ENCODE measurements at places on chromosomes 7 and 10.

DNA sequence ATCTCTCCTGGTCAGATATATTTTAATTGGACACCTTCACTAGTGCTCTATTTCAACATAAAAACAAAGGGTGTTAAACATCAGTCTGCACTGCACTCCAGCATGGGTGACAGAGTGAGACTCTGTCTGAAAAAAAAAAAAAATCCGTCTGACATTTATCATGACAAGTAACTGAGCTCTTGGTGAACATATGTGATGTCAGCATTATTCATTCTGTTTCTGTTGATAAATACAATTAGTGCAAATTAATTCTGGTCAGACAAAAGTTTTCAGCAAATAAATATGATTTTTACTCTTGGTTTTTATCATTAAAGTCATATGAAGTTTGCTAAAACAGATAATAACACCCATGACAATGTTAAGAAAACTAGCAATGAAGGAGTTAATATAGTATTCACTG, 692.8 kb upstream of the GRM3 start:
- no peak for DNase-seq

DNA sequence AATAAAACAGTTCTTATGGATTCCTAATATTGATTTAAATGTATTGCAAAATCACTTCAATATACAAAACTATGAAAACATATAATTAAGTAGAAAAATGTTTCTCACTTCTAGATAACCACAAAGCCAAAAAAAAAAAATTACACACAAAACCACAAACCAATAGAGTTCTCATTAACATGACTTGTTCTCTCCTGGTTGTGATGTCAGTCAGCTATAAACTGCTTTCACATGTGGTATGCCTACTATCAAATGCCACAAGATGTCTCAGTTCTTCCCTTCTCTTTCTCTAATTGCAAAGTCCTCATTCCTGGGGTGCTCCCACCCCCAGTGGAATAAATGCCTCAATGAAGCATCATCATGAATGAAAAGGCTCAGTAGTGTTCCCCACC, 16.6 kb downstream of the GNAI1 start:
- no peak for DNase-seq

DNA sequence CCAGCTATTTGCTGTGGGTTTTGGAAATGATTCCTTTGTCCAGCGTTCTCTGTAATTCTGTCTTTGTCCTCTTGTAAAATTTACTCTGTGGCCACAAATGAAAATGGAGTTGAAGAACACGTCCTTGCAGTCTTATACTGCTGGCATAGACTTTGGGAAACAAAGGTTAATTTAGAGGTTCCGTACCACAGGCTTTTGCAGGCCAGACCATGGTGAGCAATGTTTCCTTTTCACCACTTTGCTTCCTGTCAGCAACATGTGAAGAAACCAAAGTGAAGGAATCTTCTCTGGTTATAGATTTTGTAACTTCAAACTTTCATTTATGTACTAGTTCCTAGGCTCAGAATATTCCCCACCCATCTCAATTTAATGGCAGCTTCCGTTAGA, 488.5 kb downstream of the MDFIC start:
- no peak for DNase-seq

GRCh38 chr7:28219793-28220192, 39.2 kb upstream of the JAZF1 start:
- DNase-seq: no peak

DNA sequence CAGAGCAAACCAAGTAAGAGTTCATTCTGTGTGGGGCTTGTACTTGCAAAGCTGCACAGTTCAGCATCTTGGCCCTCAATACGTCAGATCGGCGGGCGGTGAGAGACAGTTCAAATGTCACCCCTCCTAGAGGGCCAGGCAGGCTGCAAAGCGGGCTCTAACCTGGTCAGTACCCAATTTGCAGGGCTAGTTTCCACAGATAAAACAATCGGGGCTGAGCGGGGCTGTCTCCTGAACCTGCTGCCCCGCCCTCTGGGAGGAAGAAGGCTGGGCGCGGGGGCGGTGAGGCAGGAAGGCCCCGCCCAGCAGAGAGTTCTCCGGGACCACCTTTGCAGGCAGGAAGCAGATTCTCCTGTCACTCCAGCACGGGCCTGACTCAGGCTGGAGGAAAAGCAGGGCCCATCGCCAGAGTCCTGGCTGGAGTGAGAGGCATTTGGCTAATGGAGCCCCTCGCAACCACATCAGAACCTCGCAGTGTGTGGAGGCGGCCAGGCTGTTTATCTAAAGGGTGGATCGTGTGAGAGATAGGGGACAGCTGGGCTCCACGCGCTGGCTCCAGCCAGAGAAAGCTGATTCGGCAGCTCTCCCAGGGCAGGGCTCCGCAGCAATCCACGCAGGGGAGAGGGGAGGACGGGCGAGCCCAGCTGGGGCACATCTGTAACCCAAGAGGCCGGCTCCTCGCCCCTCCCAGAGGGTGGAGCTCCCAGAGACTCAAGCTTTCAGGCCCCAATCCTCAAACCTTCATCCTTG, 83.1 kb downstream of the SH3PXD2A start:
- DNase-seq: peak; percentile 38

DNA sequence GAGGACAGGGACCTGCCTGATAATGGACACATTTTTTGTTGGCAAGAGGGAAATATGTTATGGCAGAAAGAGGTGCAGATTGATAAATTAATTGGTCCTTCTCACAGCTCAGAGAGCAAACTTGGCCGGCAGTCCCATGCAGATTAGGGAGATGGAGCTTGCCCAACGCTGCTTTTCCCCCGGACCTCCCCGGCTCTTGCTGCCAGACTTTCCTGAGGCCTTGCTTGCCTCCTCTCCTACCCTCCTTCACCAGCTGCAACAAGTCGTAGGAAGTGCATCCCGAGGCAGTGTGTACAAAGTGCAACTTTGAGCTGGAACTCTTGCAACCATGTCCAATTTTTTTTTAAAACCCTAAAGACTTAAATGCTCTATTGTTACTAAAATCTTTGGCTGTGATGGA, 215.5 kb downstream of the LRMDA start:
- DNase-seq: no peak

DNA sequence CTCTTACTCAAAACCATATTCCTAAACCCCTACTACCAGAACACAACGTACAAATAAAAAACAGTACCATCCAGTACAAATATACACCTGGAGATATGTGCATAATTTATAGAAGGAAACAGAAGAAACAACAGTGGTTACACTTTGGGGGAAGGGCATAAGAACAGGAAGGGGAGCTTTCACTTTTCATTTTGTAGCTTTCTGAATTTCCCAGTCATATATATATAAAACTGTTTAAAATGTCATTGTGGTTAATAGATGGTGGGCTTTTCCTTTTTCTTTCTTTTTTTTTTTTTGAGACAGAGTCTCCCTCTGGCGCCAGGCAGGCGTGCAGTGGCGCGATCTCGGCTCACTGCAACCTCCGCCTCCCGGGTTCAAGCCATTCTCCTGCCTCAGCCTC, 47.2 kb downstream of the MALSU1 start:
- DNase-seq: no peak

DNA sequence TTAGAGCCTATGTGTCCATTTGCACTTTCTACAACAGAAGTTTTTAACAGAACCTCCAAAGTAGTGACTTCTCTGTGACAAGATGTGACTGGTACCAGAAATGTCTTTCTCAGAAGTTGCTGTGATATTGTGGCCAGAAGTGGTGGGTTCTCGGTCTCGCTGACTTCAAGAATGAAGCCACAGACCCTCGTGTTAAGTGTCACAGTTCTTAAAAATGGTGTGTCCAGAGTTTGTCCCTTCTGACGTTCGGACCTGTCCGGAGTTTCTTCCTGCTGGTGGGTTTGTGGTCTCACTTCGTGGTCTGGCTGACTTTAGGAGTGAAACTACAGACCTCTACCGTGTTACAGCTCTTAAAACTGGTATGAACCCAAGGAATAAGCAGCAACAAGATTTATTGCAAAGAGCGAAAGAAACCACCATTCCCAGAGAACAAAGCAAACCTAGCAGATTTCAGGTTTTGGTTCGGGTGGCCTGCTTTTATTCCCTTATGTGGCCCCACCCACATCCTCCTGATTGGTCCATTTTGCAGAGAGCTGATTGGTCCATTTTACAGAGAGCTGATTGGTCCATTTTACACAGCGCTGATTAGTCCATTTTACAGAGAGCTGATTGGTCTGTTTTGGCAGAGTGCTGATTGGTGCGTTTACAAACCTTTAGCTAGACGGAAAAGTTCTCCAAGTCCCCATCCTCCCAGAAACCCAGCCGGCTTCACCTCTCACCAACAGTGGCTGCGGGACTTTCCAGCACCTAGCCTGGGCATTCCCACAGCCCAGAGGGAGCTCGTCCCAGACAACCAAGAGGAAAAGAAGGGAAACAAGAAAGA, 3.0 kb downstream of the ITPRID1 start:
- DNase-seq: no peak

- no peak for DNase-seq
Measured at GRCh38 chr7:148772297-148773089, 73.8 kb downstream of the CUL1 start.

GRCh38 chr7:142089035-142089434, 22.5 kb upstream of the MGAM2 start:
- no peak for DNase-seq

GRCh38 chr7:156652886-156653568, 12.5 kb downstream of the RNF32 start:
- DNase-seq: no peak

DNA sequence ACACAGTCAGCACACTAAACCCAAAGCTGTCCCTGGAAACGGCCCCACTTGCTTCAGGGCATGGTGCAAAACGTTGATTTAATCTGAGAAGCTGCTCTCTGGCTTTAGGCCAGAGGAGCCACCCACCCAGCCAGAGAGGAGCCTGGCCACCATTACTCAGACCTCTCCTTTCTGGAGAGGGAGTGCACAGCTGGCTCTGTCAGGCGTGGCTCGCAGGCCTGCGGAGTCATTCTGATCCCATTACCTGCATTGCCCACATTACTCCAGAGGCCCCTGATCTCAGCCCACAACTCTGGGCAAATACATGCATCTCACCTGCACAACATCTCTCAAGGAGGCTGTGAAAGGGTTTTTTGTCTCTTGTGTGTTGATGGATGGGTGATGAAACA, 370.0 kb upstream of the IGFBP3 start:
- peak; percentile 13 for DNase-seq

- DNase-seq: peak; percentile 70
Measured at GRCh38 chr7:143408686-143409561, at the start of gene EPHA1. TSS of gene EPHA1 (minus strand) at chr7:143408856. CDS start at chr7:143408805, 51 bp downstream.

GRCh38 chr7:22726345-22726906, 574 bp upstream of the IL6 start:
- DNase-seq: peak; percentile 27

DNA sequence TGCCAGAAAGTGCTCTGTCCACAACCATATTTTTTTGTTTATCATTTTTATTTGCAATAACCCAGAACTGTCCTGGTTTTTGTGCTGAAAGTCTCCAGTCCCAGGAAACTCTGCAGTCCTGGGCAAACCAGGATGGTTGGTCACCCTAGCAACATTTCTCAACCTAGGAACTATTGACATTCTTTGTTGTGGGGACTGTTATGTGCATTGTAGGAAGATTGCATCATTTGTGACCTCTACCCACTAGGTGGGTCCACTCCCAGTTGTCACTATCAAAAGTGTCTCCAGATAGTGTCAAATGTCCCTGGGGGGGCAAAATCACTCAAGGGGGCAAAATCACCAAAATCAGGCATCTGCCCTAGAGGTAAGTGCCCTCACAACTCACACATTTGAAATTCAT, 14.0 kb upstream of the SRI start:
- DNase-seq: no peak

DNA sequence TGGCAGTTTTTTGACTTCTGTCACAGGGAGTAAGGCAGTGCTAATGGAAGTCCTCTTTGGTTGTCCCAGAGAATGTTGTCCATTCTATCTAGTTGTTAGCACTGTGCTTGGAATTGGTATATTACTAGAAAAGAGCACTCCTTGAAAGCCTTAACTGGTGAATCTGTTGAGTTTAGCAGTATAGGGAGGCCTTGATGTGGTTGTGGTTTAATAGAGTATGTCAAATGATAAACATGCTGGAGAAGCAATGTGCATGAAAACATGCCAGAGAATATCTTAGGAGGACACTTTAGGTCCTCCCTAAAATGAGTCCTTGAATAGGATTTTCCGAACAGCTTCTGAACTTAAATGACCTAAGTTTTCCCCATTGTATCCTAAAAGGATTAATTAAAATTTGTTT, 98.6 kb downstream of the BTRC start:
- no peak for DNase-seq

- no peak for DNase-seq
Measured at GRCh38 chr7:84921154-84921553, 265.7 kb downstream of the SEMA3D start.

DNA sequence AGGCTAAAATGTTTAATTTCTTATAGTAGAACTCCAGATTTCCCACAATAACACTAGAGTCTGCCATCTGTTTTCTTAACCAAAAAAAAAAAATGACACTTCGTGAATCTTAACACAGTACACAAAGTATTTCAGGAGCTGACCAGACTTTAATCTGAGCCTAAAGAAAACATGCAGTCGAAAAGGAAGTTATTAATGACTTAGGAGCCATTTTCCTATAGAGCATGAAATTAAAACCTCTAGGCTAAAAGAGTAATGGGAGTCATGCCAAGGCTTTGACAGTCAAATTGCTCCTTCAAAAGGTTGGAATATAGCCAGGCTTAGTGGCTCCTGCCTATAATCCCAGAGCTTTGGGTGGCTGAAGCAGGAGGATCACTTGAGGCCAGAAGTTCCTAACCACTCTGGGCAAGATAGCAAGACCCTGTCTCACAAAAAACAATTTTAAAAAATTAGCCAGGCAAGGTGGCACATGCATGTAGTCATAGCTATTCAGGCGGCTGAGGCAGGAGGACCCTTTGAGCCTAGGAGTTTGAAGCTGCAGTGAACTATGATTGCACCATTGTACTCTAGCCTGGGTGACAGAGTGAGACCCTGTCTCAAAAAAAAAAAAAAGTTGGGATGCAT, 13.6 kb downstream of the MICU1 start:
- DNase-seq: peak; percentile 82

- no peak for DNase-seq
Measured at GRCh38 chr10:114852197-114852596, 30.6 kb downstream of the FHIP2A start.

GRCh38 chr7:106426803-106427202, 142.0 kb upstream of the NAMPT start:
- no peak for DNase-seq

DNA sequence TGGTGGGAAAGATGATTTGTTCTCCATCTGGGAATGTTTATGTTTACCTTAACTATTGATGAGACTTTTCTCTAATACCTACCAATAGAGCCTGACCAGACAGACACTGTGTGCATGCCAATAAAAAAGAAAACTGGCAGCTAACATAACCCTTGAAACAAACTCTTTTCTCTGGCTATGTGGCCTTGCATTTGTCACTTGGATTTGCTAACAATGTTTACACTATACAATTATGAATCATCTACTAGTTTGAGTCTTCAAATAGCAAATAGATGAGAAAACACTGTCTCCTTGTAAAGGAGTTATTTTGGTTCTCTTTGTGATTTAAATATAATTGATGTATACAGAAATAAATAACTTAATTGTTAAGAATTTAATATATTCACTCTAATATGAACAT, 273.1 kb downstream of the SEMA3D start:
- DNase-seq: no peak
